Cerebellum (tissue), 4 donors: ENCODE measurements at places on chromosomes 2 and 18.
A peak's percentile ranks its signal among the peaks of the same experiment; 100 is the strongest.

DNA sequence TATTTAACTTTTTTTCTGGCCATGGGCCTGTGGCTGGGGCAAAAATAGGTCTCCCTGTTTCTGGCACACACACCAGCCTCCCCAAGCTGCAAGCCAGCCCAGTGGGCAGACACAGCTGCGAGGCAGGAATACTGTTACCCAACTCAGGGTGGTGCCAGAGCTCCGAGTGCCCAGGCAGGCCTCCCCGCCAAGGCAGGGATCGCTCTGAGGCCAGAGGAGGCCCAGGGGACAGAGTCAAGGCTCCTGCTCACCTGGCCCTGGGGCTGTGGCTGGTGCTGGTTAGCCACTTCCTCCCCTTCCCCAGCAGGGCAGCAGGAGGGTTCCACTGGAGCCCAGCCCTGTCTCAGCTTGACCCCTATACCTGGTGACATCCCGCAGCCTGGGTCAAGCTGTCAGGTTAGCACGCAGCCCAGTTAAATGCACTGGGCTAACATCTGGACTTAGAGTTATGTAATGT, 67.1 kb upstream of the EPAS1 start:
- no peak for DNase-seq

GRCh38 chr18:35835833-35836232, 136.6 kb upstream of the RMP24 start:
- DNase-seq, result no peak

- DNase-seq, result peak; percentile 32
Observed at GRCh38 chr18:48656582-48656981, 117.8 kb downstream of the CTIF start.

GRCh38 chr2:180823546-180824141, 156.8 kb upstream of the UBE2E3 start:
- DNase-seq, result no peak

- DNase-seq, result no peak
Observed at GRCh38 chr2:223751012-223751411, 86.4 kb downstream of the AP1S3 start.

DNA sequence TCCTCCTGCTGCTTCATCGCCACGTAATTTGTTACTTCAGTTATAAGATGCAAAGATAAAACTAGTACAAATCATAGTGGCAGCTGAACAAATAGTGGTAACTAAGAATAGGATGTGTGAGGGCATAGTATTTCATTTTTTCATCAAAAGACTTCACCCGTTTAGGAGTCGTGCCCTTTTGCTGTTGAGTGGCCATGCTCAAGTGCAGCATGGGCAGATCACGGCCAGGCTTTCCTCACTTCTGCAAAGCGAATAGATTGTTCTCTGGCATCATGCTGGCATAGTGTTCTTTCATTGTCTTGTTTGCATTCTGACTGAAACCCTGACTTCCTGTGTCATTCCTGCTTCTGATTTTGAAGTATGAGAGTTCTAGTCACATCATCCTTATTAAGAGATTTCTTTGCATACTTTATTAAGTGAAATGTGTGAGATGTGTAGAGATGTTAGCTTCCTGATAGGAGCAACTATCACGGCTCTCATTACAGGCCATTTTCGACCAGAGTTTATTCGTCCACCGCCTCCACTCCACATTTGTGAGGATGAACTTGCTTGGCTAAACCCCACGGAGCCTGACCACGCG, 11.8 kb downstream of the CNOT11 start:
- no peak for DNase-seq

- DNase-seq, result no peak
Observed at GRCh38 chr2:205994344-205994743, 91.6 kb downstream of the INO80D start.

DNA sequence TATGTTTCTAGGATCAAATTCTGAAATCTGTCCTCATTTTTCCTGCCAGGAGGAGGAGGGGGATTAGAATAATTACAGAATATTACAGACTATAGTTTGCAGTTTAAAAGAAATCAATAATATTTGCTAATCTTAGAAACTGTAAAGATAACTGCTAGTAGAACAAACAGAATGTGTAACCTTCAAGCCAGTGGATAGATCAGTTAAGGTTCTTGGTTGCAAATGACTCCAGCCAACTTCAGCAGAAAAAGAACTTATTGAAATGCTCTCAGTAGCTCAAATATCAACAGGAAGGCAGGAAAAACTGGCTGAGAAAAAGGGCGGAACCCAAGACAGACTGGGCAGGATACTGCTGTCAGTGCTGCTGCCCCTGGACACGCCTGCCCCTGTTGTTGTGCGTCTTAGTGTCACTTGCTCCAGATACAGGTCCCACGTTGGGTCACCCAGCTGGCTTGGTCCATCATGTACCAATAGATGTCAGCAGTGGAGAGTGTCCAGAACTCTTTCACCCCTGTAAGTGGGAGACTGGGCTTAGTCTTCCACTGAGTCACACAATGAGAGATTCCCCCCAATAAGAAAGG, 10.2 kb downstream of the NMUR1 start:
- no peak for DNase-seq

GRCh38 chr18:4551001-4551360, 95.9 kb upstream of the DLGAP1 start:
- no peak for DNase-seq

DNA sequence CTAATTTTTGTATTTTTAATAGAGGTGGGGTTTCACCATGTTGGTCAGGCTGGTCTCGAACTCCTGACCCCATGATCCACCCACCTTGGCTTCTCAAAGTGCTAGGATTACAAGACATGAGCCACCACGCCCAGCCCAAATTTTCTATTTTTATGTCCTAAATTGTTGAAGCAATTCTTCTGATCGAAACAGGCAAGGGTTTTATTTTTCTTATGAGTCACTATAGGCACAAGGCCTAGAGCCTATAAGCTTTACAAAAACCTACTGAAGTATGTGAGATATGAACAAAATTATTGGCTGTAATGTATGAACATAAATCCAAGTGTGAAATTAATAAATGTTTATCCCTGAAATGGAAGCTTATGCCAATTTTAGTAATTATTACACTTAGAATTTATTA, 464.2 kb upstream of the NRP2 start:
- DNase-seq, result no peak

DNA sequence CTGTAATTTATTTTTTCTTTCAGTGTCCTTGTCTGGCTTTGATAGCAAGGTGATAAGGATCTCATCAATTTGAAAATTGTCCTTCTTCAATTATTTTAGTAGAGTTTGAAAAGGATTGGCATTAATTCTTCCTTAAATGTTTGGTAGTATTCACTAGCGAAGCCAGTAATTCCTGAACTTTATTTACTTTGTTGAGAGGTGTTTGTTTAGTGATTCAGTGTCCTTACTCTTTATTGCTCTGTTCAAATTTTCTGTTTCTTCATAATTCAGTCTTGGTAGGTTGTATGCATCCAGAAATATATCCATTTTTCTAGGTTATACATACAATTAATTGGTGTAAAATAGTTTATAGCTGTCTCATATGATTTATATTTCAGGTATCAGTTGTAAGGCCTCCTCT, 676.7 kb upstream of the POU3F3 start:
- DNase-seq, result no peak

DNA sequence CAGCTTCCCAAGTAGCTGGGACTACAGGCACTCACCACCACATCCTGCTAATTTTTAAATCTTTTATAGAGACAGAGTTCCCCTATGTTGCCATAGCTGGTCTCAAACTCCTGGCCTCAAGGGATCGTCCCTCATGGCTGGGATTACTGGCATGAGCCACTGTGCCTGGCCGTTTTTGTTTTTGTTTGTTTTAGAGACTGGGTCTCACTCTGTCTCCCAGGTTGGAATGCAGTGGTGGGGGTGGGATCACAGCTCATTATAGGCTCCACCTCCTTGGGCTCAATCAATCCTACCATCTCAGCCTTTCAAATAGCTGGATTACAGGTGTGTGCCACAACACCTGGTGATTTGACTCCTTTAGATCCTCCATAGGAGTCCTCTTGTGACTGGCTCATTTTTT, 19.5 kb upstream of the ZDBF2 start:
- no peak for DNase-seq

DNA sequence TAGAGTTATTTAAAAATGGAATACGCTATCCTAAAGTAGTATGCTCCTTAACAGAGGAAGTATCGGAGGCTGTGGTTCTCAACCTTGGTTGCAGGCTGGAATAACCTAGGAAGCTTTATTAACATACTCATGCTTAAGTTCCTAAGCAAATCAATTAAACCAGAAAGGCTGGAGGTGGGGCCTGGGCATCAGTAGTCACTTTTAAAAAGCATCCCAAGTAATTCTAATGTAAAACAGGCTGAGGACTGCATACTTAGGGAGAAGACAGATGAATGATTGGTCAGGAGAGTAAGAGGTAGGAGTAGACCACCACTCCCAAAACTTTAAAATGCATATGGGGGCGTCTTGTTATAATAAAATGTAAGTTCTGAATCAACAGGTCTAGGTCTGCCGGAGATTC, 15.3 kb downstream of the ACAA2 start:
- no peak for DNase-seq

- DNase-seq, result no peak
Observed at GRCh38 chr2:128374711-128375413, 56.2 kb upstream of the HS6ST1 start.

DNA sequence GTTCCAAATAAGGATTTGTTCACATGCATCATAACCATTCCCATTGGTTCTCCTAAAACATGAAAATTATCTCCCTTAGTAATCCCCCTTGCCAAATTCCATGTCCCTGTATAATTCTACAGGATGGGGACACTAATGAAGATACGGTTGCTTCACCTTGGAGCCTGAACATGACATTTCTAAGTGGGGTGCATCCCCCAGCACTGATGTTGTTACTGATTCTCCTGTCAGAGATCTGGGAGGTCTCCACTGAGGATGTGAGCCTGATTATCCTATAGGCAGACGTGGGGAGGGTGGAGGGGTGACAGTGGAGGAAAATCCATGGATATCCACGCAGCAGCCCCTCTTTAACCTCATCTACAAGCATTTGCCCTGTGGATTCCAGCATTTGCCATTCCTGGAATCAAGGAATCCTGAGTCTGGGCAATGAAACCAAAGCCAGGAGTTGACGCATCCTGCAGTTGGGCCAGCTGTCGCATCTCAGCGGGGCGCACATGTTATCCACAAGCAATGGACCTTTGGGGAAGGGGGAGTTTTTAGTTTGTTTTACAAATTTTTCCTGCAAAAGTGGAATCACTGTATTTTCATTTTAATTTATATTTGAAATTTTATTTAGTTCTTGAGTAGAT, 57.3 kb downstream of the HK2 start:
- DNase-seq, result no peak

GRCh38 chr2:44906972-44907371, 34.5 kb upstream of the SIX3 start:
- DNase-seq, result no peak

DNA sequence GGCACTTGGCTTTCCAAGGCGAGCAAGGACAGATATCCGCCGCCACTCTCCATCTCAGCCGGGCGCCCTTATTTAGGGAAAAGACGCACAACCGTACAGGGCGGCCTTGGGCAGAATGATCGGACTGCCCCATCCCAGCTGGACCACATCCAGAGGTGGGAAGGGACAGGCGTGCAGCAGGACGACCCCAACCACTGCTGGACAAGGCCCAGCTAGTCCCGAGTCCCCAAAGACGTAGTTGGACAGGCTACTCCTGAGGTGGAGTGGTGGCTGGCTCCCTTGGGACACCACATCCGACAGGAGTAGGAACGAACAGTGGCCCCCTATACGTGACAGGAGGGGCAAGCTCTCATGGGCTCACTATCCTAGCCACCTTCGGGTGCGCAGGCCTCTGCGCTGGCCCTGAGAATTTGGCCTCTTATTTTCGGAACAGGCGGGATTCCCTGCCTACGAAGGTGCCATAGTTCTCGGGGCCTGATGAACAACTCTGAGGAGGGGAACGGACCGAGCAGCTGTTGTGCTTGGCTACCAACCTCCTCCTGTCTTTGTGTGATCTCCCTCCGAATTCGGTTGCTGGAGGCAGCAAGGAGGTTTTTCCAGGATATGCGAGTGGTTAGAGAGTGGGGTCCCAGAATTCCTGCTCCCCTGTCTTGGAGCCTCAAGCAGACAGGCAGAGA, 2.3 kb downstream of the FEV start:
- no peak for DNase-seq

GRCh38 chr2:727071-727470, 49.9 kb upstream of the TMEM18 start:
- DNase-seq, result no peak

GRCh38 chr2:71596011-71596410, 142.7 kb downstream of the DYSF start:
- DNase-seq, result no peak

GRCh38 chr2:39203382-39203781, 40.4 kb downstream of the CDKL4 start:
- DNase-seq, result no peak
